ENCODE measurements at places on chromosomes 13 and 19.

- DNase-seq, result no peak
These were observed 2.0 kb upstream of the TSHZ3 start for GRCh38 chr19:31351056-31351854.

- no peak for DNase-seq
These were observed 15.7 kb downstream of the AP2S1 start for GRCh38 chr19:46834984-46835383.

DNA sequence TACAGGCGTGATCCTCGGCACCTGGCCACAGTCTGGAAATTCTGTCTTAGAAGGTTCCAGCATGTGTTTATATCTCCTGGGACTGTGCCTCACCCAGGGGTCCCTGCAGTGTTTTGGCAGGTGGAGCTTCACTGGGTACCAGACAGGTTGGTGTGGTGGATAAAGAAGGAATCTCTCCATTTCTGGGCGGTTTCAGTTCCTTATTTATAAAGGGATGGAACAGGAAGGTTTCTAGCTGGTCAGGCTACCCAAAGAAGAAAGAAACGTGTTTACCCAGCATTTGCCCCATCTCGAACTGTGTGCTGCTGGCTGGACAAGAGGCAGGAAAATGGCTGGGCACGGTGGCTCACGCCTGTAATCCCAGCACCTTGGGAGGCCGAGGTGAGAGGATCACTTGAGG lies 9.8 kb downstream of the PNPLA6 start:
- no peak for DNase-seq

DNA sequence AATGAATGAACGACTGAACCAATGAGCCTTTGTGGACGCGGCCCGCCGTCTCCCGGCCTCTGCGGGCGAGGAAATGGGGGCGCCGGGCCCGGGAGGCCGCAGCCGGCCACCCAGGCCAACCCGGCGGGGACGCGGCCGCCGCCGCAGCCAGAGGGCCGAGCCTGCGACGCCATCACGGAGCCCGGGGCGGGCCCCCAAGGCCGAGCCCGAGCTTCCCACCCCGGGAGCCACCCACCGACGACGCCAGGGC lies 216 bp downstream of the SUGP2 start:
- DNase-seq, result no peak

DNA sequence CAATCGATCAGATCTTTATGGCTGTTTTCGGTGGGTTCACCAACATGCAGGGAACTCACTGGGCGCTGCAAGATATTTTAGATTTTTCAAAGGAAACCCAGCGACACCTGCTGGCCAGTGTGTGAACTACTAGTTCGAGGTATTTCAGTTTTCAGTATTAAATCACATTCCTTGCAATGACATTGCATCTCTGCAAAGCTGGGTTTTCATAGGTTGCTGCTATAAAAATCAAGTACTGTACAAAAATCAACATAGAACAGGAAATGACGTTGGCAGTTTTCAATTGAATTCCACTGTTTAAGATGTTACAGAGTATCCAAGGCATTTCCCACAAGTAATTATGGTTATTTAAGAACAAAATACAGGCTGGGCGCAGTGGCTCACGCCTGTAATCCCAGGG lies 17.6 kb downstream of the LIG1 start:
- peak; percentile 29 for DNase-seq

GRCh38 chr19:924553-925086 lies 1.2 kb upstream of the ARID3A start:
- DNase-seq, result no peak

- DNase-seq, result no peak
These were observed 53.5 kb upstream of the PCDH9 start for GRCh38 chr13:67283637-67284036.
